ENCODE measurements at places on chromosomes 2 and 18. TPM values are rescaled to one million over a fixed set of nuclear protein-coding genes. Genes with fewer than 3 reads are reported as not detected.

DNA sequence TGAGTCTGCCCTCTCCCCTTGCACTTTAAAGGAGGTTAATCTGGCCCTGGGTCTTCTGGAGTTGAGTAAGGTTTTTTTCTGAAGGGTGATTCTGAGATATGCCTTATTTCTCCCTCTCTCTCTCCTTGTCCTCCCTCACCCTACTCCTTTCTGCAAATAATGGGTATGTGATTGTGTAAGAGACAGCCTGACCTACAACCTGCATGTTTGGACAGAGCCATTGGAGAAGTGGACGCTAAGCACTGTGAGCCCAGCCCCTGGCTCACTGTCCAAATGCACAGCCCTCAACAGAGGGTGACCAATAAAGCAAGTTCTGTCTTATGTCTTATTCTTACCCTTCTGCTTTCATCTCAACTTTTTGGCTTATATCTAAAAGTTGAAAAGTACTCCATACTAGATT lies 71.5 kb downstream of the SPP2 start:
- no peak for DNase-seq

- DNase-seq: no peak
Measured at GRCh38 chr2:67340133-67341011, 56.8 kb upstream of the ETAA1 start.

- no peak for DNase-seq
Measured at GRCh38 chr2:157691131-157691530, 62.5 kb upstream of the ACVR1C start.

GRCh38 chr18:3323900-3324299 lies 62.0 kb downstream of the MYL12B start:
- DNase-seq: no peak

DNA sequence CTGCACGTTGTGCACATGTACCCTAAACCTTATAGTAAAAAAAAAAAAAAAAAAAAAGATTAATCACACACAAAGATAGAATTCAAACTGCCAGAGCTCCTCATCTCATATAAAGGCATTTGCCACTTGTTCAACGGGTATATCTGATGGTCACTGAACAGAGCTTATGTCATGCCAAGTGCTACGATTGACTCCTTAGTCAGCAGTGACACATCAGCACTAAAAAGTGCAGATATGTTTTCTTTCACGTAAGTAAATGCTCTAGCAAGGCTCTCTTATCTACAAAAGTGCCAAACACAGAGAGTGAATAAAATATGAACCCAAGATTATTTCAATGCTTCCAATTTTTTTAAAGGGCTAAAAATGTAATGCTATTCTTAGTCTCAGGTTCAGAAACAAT lies 1.1 kb downstream of the LMAN1 start:
- DNase-seq: no peak

DNA sequence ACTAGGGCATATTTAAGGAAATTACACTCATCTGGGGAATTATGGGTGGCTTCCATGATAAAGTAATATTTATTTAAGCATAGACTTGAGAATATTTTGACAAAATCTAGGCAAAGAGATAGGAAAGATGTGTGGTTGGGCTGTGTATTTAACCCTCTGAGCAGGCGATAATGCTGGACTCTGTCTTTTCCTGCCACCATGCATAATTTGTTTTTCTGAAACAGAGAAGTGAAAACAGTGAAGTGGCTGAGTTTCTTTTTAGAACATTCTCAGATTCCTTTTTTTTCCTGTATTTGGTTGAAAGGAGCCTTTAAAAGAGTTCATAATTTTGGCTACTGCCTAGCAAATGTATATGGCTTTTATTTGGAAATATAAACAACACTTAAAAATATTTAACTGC lies 104.8 kb upstream of the CDH19 start:
- DNase-seq: no peak

- DNase-seq: no peak
Measured at GRCh38 chr2:211982162-211982561, 556.4 kb downstream of the ERBB4 start.

DNA sequence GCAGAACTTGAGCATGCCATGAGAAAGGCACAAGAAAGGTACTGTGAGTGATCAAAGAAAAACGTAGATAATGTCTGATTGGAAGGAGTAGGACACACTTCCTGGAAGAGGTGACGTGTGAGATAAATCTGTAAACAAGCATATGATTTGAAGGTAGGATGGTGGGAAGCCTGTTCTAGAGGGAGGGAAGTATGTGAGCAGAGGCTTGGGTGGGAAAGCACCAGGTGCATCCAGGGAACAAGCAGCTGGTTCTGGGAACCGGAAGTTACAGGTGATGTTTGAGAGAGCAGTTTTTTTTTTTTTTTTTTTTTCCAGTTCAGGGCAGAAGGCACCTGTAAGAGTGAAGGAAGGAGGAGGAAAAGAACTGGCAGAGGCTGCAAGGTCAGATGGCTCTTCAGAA lies 116.6 kb upstream of the EFEMP1 start:
- DNase-seq: no peak

ANKRD29 gene
- not detected for total RNA-seq

MDH1B gene
- 0.81 TPM for total RNA-seq
